ENCODE measurements at places on chromosomes 1 and 21.

DNA sequence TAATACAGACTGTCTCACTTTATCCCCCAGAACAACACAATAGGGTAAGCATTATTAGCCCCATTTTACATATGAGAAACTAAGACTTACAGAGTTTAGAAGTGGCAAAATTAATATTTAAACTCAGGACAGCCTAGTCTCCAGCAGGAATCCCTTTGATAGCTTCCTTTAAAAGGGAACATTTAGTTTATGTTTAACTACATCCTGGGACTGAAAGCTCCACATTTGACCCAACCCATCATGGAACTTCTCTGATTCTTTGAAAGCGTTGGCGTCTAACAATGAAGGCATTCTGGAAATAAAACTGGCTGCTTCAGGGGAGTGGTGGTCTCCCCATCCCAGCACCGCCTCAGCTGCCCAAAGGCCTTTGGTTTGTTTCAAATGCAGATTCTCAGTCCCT, 250.6 kb upstream of the NFIA start:
- DNase-seq = no peak

DNA sequence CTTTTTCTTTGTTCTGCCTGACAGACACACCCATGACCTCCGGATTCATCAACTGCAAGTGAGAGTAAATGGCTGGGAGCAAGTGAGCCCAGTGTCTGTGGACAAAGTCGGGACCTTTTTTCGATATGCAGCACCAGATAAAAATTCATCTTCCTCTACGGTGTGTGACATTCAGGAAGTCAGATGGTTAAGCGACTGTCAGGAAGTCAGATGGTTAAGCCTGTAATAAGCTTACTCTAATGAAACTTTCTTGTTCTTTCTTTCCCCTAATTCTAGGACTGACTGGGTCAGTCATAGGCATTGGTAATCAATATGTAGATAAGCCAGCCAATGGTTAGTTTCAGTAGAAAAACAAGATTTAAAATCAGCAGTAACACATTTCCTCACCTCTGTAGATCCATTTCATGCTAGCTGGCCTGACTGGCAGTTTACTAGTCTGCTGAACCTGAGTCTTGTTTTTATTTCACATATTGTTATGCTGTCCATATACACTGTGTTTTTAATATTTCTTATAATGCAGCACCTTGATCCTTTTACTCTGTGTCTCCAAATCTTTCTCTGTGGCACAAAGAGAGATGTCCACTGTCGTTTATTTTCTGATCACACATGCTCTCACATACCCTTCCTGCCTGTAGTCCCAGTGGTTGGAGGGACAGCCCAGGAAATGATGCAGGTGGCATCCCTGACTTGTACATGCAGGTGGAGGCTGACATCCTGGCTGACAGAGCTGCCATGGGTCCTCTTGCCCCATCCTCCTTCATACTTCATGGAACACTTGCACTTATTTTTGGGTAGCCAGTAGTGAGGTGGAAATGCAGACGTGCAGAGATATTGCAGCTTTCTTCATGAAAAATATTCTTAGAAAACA, 115.8 kb downstream of the VPS13D start:
- DNase-seq = no peak

GRCh38 chr1:226674892-226675714, 64.0 kb downstream of the ITPKB start:
- DNase-seq = no peak

DNA sequence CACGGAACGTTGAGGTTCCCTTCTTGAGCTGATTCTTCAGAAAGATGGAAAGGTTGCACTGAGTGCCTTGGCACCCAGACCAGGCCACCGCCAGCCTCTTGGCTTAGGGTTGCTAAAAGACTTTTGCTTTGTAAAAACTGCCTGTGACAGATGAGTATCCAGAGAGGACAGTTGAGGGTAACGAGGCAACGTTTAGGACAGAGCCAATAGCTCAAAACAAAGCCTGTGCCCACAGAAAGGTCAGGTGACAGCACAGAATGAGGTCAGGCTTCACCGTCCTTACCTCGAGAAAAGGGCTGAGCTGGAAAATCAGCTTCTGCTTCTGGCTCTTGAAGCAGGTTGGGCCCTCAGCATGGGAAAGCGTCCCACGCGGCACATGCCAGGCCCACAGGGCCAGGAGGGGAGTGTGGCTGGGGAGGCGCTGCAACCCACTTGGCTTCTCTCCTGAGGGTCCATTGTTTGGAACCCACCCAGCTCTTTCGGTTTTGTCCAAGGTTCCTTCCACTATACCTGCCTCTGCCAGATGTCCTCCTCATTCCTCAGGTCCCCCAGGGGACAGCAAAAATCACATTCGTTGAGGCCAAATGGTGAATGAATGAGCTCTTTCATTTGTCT, 55.5 kb downstream of the SCCPDH start:
- DNase-seq = no peak

DNA sequence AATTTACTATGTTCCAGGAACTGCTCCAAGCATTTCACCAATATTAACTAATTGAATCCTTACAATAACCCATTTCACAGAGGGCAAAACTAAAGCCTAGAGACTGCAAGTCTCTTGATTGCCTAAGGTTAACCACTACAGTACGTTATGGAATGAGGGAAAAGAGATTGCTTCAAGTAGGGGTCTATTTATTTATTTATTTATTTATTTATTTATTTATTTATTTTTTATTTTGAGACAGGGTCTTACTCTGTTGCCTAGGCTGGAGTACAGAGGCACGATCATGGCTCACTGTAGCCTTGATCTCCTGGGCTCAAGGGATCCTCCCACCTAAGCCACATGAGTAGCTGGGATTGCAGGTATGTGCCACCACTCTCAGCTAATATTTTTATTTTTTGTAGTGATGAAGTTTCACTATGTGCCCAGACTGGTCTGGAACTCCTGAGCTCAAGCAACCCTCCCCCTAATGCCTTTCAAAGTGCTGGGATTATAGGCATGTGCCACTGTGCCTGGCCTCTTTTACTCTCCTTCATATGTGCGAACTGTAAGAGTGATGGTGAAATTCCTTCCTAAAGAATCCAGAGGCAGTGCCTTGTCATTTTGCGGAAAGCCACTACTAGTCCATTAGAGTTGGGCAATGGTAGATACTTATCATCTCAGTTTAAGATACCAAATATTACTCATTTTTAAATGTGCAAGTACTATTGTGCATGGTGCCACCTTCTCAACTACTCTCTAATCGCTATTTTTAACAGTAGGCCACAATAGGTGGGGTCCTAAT, 65.7 kb upstream of the CYP2J2 start:
- no peak for DNase-seq

- DNase-seq = no peak
Measured at GRCh38 chr1:34645109-34645688, 109.6 kb upstream of the GJB5 start.

DNA sequence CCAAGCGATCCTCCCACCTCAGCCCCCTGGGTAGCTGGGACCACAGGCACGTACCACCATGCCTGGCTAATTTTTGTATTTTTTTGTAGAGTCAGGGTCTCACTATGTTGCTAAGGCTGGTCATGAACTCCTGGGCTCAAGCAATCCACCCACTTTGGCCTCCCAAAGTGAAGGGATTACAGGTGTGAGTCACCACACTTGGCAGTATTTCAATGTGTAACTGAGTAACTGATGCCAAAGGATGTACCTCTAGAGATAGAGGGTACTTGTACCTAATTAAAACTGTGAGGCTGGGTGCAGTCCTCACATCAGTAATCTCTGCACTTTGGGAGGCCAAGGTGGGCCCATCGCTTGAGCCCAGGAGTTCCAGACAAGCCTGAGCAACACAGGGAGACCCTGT, 258.7 kb upstream of the DMRTA2 start:
- no peak for DNase-seq

DNA sequence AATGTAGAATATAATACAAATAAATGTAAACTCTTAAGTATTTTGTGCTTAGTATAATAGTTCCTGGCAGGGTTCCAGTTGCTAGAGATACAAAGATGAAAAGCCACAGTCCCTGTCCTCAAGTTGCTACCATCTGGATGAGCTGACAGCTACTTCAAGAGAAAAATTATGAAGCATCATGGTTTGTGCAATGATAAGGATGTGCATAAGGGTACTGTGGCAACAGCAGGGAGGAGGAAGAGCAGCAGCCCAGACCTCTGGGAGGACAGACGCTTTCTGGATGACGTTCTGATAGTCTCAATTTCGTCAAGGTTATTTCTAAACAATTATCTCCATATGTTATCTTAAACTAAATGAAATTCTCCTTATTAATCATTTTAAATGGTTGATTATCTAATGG, 198.9 kb downstream of the NTNG1 start:
- no peak for DNase-seq

- no peak for DNase-seq
Measured at GRCh38 chr1:211833174-211833820, 2.7 kb upstream of the LPGAT1 start.

GRCh38 chr1:219283541-219283940, 109.9 kb downstream of the LYPLAL1 start:
- no peak for DNase-seq

DNA sequence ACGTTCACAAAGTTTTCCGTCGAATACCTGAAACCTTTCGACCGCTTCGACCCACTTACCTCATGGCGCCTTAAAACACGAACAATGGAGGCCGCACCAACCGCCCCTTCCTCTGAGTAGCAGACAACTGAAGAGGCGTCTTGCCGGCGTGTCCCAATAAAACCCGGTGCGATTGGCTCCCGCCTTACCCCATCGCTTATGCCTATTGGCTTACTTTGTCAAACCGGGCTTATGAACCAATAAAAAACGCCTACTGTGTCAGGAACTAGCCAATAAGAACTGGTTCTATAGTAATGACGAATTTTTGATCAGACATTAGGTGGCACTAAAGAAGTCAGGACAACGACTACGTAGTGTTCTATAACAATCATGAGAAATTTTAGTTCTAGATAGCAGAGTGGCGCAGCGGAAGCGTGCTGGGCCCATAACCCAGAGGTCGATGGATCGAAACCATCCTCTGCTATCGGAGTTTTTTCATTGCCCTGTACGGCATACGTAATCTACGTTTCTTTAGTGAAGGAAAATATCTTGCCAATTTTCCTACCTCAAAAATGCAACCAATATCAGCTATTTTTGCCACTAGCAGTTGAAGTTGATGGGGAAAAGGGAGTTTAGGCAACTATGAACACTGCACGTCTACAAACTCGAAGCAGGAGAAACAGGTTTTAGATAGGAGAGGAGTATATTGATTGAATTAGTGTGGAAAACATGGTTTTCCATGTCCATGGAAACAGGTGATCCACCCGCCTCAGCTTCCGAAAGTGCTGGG, at the start of gene ILF2:
ILF2 (minus strand) TSS at position 135 of the 769 bp plus-strand sequence; CDS start at position 64, 71 bp downstream.
- peak; percentile 98 for DNase-seq

DNA sequence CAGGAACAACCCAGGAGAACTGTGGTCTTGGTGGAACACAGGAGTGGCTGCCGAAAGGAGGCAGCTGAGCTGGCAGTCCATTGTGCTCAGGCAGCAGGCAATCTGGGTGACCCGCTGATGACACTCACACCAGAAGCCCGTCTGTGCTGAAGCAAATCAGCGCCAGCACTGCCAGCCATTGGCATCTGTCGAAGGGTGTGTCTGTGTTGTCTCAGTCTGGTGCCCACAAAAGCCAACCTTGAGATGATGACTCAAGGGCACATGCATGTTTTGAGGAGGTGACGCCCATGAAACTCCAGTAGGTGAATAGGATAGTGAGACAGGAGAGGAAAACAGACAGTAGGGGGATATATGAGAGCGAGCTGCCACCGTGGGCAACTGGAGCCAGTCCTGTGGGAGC, 167.3 kb downstream of the KAZN start:
- no peak for DNase-seq

DNA sequence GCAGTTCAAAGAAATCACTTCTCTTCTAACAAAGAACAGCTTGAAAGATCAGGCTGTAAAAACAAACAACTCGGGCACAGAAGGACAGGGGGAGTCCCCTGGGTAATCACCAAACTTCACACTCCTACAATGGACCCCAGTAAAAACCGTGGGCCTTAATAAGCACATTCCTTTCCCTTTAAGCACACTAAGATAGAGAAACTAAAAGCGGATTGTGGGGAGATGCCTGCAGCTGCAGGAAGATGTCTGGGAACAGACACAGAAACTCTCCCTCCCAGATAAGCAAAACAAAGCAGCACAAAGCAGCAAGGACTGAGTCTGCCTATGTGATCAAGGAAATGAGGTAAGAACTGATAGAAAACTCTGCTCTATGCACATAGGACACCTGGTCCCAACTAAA, 37.6 kb upstream of the CTBS start:
- no peak for DNase-seq

DNA sequence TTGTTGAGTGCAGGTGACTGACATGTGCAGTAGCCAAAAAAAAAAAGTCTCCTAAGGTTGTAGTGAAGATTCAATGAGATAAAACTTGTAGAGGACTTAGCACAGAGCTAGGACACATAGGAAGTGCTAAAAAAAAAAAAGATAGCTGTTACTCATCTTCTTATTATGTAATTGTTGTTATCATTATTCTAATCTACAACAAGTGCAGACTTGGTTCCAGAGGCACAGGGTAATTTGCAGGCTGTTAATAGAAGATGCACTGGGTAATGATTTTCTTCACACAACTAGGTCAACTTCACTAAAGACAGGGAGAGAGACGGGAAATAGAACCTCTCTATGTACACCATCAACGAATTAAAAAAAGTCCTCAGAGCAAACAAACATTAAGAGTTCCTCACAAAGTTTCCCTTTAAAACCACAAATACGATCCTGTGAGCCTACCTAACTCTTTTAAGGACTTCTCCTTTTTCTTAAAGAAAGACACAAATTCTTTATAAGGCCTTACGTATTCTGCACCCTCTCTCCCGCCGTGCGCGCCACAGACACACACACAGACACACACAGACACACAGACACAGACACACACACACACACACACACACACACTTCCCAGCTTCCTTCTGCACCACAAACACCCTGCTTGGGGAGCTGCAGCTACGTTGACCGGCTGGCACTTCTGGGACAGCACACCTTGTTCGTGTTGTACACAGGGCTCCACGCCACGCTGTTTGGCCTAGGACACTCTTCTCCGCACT, 49.8 kb upstream of the GADD45A start:
- DNase-seq = no peak

DNA sequence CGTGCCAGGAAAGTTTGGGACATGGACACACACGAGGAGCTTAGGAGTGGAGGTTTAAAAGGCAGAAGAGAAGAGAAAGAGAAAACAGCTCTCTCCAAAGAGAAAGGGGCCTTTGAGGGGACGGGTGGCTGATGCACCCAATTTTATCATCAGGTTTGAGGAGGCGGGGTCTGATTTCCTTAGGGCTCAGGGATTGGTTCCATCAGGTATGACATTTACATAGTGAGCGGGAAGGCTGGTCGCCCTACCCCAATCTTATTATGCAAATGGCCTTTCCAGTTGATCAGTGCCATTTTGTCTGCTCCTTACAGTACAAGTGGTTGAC, 749.1 kb upstream of the TPTE start:
- DNase-seq = no peak

- no peak for DNase-seq
Measured at GRCh38 chr1:235552146-235552716, 48.0 kb upstream of the B3GALNT2 start.

- DNase-seq = no peak
Measured at GRCh38 chr1:111603979-111604378, 15.6 kb upstream of the RAP1A start.
